Activated CD8-positive, alpha-beta T cell treated with anti-CD3 and anti-CD28 coated beads, Interleukin-2, amount 10 ng/mL, durations not matched to agents 7 days and 5 days (primary cell): ENCODE measurements at places on chromosomes 7 and 10. TPM values are rescaled to one million over a fixed set of nuclear protein-coding genes. Genes with fewer than 3 reads are reported as not detected.

Gene NUP205
- total RNA-seq, result 111 TPM

DNA sequence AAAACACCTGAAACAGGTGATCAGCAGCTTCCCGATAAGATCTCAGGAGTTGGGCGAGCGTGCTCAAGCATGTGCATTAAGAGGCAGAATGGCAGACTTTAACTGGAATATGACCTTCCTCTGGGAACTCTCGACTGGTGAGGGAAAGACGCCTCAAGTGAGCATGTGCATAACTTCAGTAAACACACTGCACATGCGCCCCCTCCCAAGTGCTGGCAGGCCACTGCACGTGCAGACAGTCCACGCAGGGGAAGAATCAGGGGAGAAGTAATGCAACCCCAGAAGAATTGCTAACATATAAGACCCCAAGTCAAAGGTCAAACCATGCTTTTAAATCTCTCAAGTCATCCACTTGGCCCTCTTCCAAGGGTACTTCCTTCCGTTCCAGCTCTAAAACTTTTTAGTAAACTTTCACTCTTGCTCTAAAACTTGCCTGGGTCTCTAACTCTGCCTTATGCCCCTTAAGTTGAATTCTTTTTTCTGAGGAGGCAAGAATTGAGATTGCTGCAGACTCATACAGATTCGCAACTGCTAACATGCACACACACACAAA lies 541.0 kb downstream of the TNS3 start:
- no peak for DNase-seq

DNA sequence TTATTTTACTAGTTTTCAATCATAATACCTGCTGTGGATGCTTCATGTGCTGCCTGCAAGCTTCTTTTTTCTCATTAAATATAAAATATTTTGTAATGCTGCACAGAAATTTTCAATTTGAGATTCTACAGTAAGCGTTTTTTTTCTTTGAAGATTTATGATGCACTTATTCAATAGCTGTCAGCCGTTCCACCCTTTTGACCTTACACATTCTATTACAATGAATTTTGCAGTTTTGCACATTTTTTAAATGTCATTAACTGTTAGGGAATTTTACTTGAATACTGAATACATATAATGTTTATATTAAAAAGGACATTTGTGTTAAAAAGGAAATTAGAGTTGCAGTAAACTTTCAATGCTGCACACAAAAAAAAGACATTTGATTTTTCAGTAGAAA lies 103.0 kb downstream of the PTEN start:
- no peak for DNase-seq

Gene FOXI2
- total RNA-seq, result not detected

Gene TFPI2
- total RNA-seq, result not detected

- DNase-seq, result no peak
Observed at GRCh38 chr7:86747698-86748097, 104.0 kb downstream of the GRM3 start.
